ENCODE measurements at places on chromosomes 7 and 10.
A peak's percentile ranks its signal among the peaks of the same experiment; 100 is the strongest.

DNA sequence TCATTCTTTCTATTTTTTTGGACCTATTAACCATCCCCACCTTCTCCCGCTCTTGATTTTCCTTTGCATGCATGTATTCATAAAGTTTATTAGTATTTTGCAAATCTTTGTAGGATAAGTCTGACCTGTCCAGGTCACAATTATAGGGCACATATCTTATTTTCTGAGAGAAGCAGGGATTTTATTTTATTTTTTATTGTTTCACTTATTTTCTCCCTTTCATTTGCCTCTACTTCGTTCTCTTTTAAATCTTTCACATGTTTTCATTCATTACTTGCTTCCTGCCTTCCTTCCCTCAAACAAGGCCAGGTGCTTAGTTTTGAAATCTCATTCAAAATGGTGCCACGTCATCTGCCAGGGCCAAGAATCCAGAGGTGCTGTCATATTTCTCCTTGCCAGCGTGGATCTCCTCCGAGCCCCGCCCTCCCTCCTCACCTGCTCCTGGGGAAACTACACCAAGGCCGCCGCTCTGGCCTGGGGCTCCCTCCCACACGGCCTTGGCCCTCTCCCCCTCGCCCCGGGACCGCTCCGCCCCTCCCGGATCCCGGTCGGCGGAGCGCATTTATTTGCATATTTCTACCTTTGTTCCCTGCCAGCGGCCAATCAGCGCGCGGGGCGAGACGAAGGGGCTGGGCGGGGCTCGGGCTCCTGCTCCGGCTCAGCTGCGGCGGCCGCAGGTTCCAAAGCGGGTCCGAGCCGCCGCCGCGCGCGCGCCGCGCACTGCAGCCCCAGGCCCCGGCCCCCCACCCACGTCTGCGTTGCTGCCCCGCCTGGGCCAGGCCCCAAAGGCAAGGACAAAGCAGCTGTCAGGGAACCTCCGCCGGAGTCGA, at the start of gene TSPAN13:
TSPAN13 (plus strand) TSS at position 654 of the 830 bp plus-strand sequence. CDS start 213 bp downstream, outside the sequence.
- peak; percentile 93 for DNase-seq

DNA sequence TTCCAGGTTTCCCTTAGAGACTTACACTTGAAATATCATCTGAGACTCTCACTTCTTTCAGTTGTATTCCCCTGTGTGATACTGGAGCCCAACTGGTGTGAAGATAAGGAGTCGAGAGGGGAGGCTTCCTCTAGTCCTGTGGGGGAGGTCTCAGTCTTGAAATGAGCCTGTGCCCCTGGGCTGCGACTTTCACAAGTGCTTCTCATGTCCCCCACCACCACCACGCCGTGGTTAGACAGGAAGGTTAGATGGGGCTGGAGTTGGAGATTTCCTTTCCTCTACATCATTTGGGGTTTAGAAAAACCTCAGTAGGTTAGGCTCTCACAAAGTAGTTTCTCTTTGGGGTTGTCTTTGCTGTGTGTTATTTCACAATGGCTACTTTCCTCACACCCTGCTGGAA, 25.6 kb upstream of the MKX start:
- no peak for DNase-seq

GRCh38 chr7:43363035-43363791, 219.7 kb upstream of the STK17A start:
- no peak for DNase-seq

DNA sequence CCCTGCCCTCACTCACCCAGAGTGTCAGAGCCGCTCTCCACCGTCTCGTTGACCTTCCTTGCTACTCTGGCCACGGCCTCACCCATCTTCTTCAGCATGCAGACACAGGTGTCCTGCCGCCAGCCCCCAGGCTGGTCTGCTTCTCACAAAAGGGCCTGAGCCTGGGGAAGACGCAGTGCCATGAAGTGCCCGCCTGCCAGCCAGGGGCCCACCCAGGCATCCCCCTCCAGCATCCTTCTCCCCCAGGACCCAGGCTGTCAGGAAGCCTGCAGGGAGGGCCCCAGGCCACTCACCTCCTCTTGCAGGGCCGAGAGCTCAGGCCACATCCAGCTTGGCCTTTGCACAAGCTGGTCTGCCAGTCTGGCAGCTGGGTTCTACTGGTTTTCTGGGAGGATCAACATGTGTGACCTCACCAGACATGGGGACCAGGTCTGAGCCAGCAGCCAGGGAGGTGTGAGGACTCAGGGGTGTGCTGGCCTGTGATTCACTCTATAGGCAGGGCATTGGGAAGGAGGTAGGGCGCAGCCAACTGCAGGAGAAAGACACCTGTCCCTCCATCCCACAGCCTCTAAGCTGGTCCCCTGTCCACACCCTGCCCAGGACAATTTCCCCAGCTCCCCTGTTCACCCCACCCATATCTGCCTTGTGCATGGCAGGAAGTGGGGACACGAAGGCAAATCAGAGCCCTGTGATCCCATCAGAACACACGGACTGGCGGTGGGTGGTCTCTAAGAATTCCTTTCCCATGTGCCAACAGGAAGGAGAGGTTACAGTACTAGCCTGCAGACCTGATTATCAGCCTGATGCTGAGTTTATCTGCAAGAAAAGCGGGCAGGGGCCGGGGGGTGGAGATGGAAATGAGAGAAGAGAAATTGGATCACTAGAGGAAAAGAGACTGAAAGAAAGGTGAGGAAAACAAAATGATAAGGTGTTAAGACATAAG, 5.7 kb downstream of the LRRC20 start:
- no peak for DNase-seq

DNA sequence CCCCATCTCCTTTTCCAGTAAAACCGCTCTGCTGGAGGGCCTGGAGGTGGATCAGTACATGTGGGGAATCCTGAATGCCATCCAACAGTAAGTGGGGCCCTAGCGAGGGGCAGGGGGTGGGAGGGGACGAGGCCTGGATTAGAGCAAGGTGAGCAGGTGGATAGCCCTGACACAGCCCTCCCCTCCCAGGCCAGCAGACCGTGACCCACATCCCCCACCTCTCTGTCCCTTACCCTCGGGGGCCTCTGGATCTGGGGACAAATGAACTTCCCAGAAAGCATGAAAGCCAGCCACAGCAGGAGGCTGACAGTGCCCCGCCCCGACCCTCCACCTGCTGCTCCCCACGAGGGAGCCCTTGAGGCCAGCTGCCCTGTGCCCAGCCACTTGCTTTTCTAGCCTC, 41.8 kb upstream of the PPIF start:
- DNase-seq: no peak

GRCh38 chr10:132545659-132546367, 8.2 kb downstream of the INPP5A start:
- no peak for DNase-seq

DNA sequence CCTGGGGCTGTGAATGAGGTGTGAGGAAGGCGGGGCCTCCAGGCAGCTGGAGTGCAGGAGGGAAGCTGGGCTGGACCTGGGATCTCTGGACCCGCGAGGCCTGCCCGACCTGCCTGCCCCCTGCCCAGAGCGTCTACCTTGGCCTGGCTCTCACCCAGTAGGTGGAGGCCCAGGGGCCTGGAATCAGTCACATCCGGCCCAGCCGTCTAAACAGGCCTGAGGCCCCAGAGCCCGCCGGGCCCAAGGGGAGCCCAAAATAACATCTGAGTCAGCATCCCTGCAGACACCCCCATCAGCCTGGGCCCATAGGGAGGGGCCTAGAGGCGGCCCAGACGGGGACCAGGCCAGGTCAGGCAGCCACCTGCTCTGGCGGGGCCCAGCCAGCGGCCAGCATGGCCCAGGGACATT, 15.1 kb upstream of the ELN start:
- DNase-seq: no peak

GRCh38 chr7:77979219-77979618, 180.6 kb downstream of the PHTF2 start:
- no peak for DNase-seq

DNA sequence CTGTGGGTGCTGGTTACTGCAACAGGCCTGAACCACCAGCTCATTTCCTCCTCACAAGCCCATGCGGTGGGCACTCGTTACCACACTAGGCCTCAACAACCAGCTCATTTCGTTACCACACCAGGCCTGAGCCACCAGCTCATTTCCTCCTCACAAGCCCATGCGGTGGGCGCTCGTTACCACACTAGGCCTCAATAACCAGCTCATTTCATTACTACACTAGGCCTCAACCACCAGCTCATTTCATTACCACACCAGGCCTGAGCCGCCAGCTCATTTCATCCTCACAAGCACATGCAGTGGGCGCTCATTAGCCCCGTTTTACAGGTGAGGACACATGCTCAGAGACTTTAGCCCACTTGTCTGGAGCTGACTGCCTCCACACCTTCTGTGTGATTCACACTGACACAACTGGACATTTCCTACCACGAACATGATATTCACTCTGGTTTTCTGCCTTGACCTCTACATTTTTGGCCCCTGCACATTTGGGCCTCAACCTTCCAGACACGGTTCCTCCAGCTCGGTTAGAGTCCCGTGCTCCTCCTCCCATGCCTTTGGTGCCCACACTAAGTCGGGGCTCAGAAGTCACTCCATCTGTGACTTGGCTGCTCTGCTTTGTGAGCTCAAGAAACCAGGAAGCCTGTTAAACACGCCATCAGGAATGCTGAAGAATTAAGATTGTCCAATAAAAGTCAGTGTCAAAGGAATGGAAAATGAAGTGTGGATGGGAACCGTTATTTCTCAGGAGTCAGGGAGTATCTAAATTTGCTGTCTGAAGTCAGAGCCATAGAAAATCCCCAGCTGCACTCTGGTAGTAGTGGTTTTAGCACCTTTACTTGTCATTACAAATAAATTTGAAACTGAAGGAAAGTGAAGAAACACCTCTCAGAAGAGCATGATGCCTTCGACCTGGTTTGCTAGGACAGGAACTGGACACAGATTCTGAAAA, 55.8 kb upstream of the LANCL2 start:
- no peak for DNase-seq

- DNase-seq: no peak
Observed at GRCh38 chr10:71746344-71747037, 26.8 kb downstream of the VSIR start.
